ENCODE measurements at places on chromosomes 1 and 21. TPM values are rescaled to one million over a fixed set of nuclear protein-coding genes. Genes with fewer than 3 reads are reported as not detected.

Gene SV2A
- polyA plus RNA-seq = 0.23 TPM

Gene SPTA1
- polyA plus RNA-seq = 0.21 TPM

Gene ELAPOR1
- 0.91 TPM for polyA plus RNA-seq

Gene FCRLA
- polyA plus RNA-seq = 105 TPM

Gene SMG7
- 20.8 TPM for polyA plus RNA-seq

Gene ARTN
- polyA plus RNA-seq = 0.13 TPM

Gene VASH2
- 0.06 TPM for polyA plus RNA-seq

Gene GBP4
- 12.4 TPM for polyA plus RNA-seq

Gene CFAP57
- 0.07 TPM for polyA plus RNA-seq

Gene CENPL
- polyA plus RNA-seq = 3.2 TPM

Gene FAM43B
- polyA plus RNA-seq = not detected

All from B cell (primary cell).